Suppressor macrophage treated with lipopolysaccharide for 4 hours (primary cell): ENCODE measurements at places on chromosomes 6 and 20.

- no peak for DNase-seq
These were observed 65.0 kb upstream of the BTN3A2 start for GRCh38 chr6:26300043-26300331.

DNA sequence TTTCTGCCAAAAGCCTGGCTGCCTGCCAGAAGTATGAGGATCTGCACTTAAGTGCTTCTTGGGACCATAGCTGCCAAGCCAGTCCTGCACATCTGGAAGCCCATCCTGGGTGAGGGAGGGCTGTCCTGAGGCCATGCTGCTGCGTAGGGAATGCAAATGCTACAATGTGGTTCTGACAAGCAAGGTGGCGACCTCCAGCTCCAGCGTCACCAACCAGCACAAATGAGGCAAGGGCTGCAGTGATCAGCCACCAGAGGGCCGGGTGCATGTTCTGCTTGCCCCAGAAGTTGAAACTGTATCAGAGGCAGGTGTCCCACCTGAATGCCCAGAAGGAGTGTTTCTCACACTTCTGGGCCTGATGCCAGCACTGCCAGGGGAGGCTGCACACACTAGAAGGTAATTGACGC is 99.1 kb upstream of the KCNQ5 start:
- no peak for DNase-seq

- no peak for DNase-seq
These were observed 266.8 kb upstream of the PLN start for GRCh38 chr6:118281291-118281690.

DNA sequence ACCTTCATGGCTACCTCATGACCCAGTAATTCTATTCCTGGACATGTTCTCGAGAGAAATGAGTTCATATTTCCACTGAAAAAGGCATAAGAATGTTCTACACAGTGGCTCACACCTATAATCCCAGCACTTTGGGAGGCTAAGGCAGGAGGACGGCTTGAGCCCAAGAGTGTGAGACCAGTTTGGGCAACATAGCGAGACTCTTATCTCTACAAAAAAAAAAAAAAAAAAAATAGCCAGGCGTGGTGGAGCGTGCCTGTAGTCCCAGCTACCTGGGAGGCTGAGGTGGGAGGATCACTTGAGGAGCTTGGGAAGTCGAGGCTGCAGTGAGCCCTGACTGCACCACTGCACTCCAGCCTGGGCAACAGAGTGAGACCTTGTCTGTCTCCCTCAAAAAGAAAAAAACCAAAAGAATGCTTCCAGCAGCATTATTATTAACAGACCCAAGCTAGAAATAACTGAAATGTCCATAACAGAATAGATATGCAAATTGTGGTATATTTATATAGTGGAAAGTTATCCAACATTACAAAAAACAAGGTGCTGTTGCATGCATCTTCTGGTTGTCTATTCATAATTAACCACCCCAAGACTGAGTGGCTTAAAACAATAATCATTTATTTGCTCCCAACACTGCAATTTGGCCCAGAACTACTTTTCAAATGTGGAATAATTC is 9.4 kb upstream of the RAB44 start:
- no peak for DNase-seq

DNA sequence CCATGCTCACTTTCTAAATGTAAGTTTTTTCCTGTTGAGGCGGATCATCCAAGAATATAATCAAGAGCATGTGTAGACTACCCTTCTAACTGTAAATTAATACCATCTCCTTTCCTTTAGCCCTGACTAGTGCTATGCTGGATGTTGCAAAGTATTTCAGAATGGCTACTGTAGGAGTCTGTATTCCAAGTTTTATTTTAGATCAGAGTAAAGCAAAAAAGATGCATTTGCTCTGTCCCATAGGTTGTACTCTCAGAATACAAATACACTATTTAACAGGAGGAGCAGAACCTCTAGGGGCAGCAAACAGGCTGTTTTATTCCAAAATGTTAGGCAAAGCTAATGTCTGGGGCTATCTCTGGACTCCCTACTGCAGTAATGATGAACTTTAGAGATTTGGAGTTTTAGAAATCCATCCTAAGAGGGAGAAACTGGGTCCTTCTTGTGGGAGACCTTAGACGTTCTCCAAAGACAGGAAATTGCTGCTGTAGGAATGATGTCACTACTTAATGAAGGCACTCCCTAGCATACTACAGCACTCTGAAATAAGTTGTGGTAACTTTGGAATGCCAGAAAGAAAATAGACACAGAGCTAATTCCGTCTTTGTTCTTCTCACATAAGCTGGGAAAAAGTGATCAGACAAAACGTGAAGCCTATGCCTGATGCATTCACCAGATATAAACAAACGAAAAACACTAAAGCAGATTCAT is 392.4 kb upstream of the HS3ST5 start:
- no peak for DNase-seq

DNA sequence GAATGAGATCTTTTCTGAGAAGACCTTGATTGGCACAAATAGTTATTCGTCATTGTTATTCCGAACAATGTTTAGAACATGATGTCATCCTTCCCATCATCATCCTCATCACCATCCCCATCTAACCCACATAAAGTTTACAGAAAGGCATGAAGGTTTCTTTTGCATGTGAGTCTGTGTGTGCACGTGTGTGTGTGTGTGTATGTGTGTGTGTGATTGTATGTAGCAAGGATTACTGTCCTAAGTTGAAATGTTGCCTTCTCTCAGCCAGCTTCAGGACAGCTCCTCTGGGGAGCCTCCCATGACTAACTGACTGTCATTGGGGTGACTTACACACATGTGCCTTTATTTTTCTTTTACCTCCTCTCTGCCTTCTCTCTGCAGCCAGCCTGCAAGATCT is 113.5 kb downstream of the SLC22A3 start:
- no peak for DNase-seq

DNA sequence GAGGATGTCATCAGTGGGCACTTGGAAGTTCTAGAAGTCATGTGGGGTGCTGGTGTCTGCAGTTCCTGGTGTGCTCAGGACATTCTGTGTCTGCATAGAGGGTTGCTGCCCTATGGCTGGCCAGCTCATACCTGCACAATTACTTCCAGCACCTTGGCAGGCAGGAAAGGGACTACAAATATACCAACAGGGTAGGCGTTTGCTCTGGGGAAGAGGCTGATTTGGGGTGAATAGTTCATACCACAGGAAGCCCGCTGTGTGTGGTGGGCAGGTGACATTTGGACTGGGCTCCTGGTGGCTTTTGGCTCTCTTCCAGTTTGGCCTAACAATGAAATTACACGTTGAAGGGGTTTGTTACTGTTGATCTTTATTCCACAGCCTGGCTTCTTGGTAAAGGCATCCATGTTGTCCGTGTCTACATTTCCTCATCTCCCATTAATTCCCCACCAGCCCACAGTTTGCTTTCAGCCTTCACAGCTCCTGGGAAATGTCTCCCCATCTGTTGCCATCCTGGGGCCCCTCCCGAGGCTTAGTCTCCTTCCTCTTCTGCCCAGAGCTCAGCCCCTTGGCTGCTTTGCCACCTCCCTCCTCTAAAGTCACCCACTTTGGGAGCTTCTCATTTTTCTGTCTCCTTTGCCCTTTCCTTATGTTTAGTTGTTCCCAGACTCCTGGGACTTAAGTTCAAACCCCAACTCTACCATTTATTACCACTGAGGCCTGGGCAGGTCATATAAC is 88.1 kb downstream of the RSPH3 start:
- DNase-seq: peak; percentile 16

DNA sequence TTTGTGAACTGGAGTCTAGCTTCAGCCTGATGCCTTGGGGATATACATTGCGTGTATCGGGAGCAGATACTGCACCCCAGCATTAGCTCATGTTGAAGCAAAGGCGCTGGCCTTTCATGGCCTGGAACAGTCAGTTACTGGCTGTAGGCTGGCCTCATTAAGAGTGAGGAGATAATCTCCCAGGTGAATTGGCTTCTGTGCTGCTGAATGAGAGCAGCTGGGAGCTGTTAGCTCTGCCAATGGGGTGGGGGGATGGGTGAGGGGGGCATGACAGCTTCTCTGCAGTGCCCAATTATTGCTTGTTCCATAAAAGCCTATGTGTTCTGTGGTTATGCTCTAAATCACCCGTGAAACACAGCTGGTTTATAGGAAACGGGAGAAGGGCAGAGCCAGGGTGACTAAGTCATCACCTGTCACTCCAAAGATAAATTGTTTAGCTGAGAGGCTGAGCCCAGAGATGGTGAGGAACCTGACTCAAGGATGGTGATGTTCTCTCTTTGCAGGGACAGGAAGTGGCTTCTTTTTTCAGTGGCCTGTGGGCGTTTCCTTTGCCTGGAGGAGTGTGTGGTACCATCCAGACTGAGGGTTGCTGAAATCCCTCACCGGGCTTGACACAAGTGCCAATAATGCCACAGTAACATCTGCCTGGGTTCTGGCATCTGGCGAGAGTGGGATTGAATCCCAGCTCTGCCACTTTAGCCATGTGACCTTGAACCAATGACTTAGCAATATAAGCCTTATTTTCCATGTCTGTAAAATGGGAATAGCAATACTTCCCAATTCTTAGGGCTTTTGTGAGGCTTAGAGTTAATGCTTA is 170.8 kb downstream of the BCAS1 start:
- peak; percentile 76 for DNase-seq

- DNase-seq: no peak
These were observed 113.7 kb downstream of the CLIC5 start for GRCh38 chr6:45901767-45902650.

DNA sequence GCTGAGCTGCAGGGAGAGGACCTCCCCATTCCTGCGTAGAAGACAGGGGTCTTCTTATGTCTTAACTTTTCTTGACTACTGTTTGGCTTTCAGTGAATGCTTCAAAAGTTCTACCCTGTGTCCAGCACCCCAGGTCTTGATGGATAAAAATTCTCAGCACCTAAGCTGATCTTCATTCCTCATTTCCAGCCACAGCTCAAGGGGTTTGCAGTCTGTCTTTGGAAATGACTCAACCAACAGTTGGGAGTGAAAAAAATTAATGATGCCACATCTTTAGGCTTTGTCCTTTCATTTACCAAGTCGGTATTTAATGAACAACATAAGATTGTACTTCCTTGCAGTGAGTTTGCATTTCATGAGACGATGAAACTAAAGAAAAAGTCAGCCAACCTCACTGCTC is 40.3 kb downstream of the PRDM1 start:
- no peak for DNase-seq

DNA sequence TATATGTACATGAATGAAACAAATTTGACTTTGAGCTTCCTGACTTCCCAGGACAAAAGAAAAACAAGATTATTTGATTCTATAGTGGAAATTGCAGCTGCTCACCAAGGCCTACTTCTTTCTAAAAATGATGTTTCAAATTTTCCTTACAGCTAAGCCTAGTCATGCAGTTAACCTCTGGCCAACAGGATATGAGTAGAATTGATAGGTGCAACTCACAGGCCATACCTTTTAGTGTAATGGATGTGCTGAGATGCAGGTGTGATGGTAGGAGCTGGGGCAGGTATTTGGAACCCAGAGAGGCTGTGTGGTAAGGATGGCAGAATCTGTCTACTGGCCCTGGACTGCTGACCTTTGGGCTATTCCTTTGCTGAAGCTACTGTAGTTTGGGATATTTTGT is 230.9 kb upstream of the PREP start:
- DNase-seq: no peak

- DNase-seq: peak; percentile 60
These were observed 466.3 kb upstream of the PLCB4 start for GRCh38 chr20:8602389-8603116.
